Astrocyte of the cerebellum (primary cell): ENCODE measurements at places on chromosomes 5 and 9.

DNA sequence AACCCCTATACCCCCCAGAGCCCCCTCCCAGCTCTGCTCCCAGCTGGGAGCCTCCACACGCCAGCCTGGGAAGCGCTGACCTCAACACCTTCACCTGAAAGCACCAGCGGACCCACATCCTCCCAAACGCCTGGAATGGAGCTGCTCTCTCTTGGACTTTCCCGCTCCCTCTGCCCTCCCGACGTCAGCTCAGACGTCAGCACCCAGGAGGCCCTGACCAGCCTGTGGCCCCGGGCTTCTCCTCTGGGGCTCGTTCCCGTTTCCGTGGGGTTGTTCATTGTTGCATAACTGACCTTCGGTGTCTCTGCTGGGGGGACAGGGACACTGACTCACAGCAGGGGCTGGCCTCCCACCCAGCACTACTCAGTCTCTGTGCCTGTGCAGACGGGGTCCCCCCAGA is 35.0 kb upstream of the SLC6A3 start:
- no peak for DNase-seq

- DNase-seq: no peak
Observed at GRCh38 chr9:114037249-114037648, 40.9 kb downstream of the AMBP start.

GRCh38 chr9:71308454-71308853 is 187.0 kb upstream of the TRPM3 start:
- DNase-seq: no peak

GRCh38 chr9:38250279-38251035 is 142.0 kb upstream of the ALDH1B1 start:
- no peak for DNase-seq

GRCh38 chr5:135995976-135996375 is 32.8 kb upstream of the TGFBI start:
- no peak for DNase-seq

- DNase-seq: no peak
Observed at GRCh38 chr5:34597034-34598027, 58.8 kb upstream of the RAI14 start.

DNA sequence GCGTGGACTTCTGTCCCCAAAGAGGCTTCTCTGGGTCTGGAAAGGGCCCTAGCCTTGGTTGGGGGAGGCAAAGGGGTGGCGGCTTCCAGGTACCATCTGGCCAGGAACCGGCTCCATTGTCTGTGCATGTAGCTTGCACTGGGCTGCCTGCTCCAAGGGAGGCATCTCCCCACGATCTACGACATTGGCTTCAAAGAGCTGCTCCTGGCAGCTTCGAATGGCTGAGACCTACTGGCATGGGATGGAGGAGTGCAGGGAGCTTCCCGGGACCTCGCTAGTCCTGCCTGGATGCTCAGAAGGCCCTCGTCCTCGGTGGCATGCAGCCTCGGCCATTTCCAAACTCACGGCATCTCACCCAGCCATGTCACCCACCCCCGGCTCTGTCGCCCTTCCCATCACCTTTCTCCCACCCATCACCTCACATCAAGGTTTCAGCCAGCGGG is 137.8 kb downstream of the KCNIP1 start:
- no peak for DNase-seq

DNA sequence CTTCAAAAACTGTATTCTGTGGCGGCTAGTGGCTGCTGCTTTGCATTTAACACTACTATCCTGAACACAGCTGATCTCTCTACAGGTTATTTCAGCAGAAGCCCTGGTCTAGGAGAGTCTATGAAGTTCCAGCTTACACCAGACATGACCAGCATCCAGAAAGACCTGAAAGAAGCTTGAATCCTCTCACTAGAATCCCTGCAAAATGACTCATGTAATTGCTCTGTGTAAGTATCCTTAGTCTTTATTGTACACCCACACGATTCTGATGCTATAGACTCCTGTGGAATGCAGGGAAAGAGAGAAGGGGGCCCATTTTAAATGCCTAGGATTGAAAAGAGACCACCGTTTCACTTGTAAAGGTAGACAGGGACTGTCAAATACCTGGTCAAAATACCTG is 859 bp upstream of the GRIA1 start:
- no peak for DNase-seq

- DNase-seq: no peak
Observed at GRCh38 chr5:151672516-151672915, 14.2 kb downstream of the SPARC start.

GRCh38 chr9:106798016-106798799 is 64.8 kb upstream of the ZNF462 start:
- no peak for DNase-seq

- no peak for DNase-seq
Observed at GRCh38 chr5:107774316-107774715, 103.6 kb upstream of the EFNA5 start.

DNA sequence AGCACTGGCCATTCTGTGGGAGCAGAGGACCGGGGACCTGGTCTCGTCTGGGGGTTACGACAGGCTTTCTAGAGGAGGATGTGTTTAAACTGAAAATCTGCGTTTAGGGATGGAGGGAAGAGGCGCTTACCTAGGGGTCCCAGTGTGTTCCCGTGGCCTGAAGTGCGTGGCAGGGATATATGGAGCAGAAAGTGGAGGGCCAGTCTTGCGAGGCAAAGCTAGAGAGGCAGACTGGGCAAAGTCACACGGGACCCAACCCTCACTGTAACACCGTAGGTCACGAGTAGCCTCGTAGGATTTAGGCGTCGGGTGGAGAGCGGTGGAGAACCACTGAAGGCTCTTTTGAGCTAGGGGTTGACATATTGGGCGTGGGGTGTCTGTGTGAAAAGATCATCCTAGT is 32.8 kb upstream of the POMT1 start:
- no peak for DNase-seq

DNA sequence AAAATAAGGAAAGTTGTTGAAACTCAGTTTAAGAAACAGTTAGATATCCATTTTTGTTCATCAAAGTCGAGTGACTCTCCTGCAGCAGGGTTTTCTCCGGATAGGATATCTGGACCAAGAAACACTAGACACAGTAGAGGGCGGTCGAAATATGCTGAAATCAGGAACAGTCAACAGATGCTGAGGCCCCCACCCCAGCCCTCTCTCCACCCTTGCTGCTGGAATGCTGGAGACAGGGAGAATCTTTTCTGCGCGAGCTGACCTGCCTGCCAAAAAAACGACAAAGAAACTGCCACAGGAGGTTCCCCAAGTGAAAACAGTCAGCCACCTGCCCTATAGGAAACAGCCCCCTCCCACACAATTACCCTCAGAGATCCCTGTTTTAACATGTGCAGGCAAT is 4.3 kb upstream of the IL13 start:
- no peak for DNase-seq

- peak; percentile 56 for DNase-seq
Observed at GRCh38 chr5:15501091-15501791, 1.3 kb downstream of the FBXL7 start.

- DNase-seq: no peak
Observed at GRCh38 chr5:99815-100214, 7.8 kb downstream of the PLEKHG4B start.

- peak; percentile 32 for DNase-seq
Observed at GRCh38 chr5:54229041-54229780, 81.2 kb downstream of the ARL15 start.

DNA sequence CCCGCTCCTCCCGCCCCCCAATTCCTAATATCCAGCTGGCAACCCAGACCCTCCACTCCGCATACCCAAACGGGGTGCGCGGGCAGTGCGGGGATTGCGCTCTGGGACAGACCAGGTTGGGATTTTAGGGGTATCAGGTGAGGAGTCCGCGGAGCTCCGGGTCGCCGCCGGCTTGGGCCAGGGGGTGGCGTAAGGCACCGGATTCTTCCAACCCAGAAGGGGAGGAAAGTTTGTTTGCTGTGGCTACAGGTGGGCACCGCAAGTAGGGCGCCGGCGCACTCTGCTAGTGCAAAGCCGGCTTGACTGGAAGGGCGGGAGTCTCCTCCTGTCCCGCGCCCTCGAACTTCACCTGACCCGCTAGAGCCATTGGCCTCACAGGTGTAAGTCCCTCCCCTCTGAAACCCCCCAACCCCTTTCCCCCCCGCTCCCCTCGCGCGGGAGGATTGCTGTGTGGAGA is 709 bp downstream of the IQGAP2 start:
- DNase-seq: no peak

DNA sequence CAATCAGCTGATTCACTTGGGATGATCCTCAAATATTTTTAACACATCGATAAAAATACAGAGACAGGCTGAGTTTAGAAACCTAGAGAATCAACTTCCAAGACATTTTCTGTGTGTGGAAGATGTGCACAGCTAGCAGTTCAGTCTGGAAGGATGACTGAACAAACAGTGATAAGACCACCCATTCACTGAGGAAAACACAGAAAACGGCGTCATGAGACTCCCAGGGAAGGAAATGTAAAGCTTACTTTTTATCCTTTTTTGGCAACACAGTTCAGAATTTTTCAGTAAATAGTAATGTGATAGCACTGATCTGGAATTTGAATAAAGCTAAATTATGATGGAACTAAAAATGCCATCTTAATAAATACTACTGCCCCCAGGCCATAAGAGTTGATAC is 277.6 kb downstream of the SEMA5A start:
- no peak for DNase-seq

DNA sequence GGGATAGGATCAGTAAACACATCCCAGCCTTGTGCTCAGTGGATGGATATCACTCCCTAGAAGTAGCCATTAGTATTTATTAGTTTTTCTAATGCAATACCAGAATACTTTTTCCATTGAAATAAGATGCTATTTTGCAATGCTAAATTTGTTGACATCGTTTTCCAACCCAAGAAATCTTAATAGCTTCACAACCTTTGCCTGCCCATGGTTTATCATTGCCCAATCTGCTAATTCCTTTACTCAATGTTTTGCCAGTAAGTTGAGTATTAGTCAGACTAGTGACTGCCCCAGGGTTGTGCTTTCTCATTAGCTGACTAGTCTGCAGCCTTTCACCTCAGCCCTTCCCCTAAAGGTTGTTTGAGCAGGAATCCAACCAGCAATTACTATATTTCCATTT is 62.9 kb downstream of the NREP start:
- DNase-seq: no peak

DNA sequence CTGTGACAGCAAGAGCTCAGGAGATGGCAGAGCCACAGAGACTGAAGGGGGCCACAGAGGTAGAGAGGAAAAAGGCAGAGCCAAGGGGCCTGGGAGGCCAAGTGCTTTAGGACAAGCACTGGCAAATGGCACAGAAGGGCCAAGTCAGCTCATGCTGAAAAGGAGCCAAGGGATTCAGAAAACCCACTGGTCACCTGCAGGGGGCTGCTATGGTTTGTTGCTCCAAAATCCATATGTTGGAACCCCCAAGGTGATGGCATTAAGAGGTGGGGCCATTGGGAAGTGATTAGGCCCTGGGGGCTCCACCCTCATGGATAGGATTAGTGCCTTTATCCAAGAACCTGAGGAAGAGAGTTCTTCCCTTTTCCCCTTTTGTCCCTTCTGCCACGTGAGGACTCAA is 165.4 kb downstream of the ARSB start:
- no peak for DNase-seq

DNA sequence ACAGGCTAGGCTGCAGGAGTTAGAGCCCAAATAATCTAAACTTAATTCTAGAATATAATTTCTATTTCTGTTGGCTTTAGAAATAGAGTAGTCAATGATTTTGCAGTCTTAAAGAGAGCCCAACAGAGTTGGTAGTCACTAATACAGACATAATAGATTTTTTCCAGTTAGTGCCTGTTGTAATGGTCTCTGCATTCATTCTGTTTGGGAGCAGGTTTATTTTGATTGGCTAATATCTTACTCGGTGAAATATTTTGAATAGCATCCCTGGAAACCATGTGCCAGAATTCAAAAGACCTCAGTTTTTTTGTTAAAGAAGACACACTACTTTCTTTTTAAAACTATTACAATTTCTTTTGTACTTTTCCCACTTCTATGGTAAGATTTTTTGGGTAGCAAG is 107.2 kb downstream of the RASGRF2 start:
- DNase-seq: no peak

- DNase-seq: no peak
Observed at GRCh38 chr5:90641528-90641927, 82.9 kb downstream of the ADGRV1 start.

- no peak for DNase-seq
Observed at GRCh38 chr9:93171261-93171990, 12.5 kb upstream of the WNK2 start.

GRCh38 chr9:113349066-113349444 is 286 bp upstream of the BSPRY start:
- DNase-seq: no peak

GRCh38 chr5:17123010-17123409 is 94.4 kb upstream of the BASP1 start:
- DNase-seq: peak; percentile 63

GRCh38 chr5:155727512-155728145 is 599.3 kb upstream of the SGCD start:
- DNase-seq: no peak

GRCh38 chr5:167721926-167722440 is 569.5 kb upstream of the WWC1 start:
- DNase-seq: no peak

GRCh38 chr9:132792547-132792946 is 85.5 kb downstream of the AK8 start:
- DNase-seq: no peak

- no peak for DNase-seq
Observed at GRCh38 chr5:134175921-134176510, 734 bp downstream of the SKP1 start.

DNA sequence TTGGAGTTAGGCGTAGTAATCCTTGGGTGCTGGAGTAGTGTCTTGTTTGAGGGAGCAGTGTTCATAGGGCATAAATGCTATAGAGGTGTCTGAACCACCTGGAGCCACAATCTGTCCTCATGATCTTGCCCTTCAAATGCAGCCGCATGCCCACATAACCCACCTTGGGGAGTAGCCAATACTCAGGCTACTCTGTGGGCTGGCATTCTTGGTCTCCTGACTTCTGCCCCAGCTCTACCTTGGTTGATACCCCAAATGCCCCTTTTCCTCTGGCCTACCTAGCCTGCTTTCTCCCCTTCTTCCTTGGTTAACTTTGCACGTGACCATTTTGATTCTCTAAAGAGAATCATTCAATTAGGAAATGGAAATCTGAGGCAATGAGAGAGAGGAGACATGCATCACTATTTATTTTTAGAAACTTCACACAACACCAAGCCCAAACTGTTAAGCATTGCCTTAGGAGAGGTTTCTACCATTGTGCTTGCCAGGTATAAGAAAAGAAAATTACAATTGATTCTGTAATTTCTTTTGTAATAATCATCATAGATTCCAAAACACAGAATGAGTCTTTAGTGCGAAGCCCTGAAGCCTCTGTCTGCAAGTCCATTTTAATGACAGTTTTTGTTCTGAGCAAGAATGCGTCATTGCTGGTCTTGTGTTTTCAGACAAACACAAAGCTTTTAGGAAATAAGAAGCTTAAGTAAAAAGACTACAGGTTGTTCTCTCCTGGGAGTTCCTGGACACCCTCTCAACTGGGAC is 135.2 kb downstream of the C9orf152 start:
- no peak for DNase-seq

GRCh38 chr9:115289757-115290208 is 171.8 kb upstream of the TNC start:
- DNase-seq: peak; percentile 83

GRCh38 chr5:158436271-158437065 is 577.5 kb upstream of the CLINT1 start:
- no peak for DNase-seq

GRCh38 chr9:38074441-38074961 is 5.5 kb upstream of the SHB start:
- DNase-seq: no peak
